ENCODE measurements at places on chromosomes 4 and X. TPM values are rescaled to one million over a fixed set of nuclear protein-coding genes. Genes with fewer than 3 reads are reported as not detected.

The CXorf58 gene
- total RNA-seq = 0.22 TPM

The FGF5 gene
- 0.64 TPM for total RNA-seq

The HSFX3 gene
- total RNA-seq = not detected

The DNAAF6 gene
- total RNA-seq = not detected

The NOA1 gene
- 17.4 TPM for total RNA-seq

GRCh38 chr4:140626661-140627376 is 58.1 kb upstream of the UCP1 start:
- no peak for DNase-seq

DNA sequence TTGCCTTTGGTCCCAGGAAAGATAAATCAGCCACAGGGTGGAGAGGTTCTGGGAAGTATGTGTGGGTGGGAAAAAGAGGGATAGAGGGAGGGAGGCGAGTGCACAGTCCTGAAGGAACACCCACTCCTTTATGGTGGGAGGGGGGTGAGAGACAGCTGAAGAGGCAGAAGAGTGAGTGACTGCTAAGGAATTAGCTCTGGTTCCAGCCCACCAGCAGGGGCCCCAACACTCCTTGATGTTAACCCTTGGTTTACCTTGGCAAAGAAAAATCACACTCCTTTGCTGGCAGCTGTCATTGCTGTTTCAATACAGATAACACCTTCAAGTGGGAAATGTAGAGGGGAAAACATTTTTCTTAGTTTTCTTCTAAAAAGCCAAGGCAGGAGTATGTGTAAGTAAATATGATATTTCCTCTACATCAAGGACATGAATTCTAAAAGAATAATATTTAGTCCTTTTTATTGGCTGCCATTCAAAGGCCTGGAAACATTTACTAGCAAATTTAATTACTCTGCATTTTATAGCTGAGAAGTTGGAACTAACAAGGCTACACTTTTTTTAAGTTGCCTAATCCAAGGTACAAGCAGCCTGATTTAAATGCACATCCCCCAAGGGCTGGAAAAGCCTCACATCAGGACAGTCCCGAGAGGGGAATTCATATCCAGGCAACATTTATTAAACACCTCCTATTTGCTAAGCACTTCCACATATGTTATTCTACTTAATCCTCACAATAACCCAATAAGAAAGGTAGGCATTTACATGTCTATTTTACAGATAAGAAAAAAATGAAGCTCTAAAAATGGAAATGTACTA is 81.7 kb downstream of the HS6ST2 start:
- DNase-seq = no peak

- DNase-seq = no peak
Observed at GRCh38 chrX:21638311-21638710, 19.8 kb downstream of the KLHL34 start.

DNA sequence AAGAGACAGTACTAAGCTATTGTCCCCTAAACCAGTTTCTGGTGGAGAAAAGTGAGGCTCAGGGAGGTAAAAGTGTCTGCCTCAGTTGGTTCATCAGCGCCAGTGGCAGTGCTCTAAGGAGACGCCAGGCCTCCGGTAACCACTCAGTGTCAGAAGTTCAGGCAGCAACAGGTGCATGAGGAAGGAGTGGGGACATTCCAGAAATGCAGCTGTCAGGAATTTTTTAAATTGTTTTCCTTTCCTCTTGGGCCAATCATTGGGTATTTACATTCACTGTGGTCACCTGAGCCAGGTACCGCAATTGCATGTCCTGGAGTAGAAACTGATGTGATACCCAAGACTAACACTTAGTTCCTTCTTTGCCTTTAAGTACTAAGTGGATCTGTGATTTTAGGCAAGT is 40.2 kb upstream of the HS3ST1 start:
- DNase-seq = no peak

DNA sequence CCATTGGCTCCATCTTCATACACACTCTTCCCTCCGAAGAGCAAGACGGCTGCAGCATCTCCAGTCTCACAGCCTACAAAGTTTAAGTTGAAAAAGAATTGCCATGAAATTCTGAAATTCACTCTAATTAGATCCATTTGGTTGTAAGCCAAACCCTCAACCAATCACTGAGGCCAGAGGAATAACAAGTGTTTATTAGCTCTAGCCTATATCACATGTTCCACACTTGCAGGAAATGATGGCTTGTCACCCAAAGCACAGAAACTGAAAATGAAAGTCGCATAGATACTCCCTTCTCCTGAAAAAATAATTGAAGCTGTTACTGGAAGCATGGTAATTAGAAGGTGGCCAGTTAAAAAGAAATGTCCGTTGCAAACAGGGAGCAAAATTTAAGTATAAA is 1071.8 kb downstream of the CCSER1 start:
- no peak for DNase-seq

DNA sequence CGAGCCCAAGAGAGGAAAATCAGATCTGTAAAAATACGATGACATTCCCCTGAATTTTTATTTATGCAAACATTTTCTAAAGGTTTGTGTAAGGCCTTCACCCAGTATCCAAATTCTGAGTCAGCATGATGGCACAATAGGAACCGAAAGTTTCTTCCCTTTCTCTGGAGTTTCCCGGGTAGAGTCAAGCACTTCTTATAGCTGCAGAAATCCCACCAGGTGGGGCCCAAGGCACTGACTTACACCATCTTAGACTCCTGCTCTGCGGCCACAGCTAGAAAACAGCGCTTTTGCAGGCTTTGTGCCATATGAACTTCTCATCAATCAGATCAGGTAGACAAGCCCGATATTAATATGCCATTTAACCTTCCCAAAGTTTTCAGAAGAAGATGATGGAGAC is 13.4 kb downstream of the LEF1 start:
- DNase-seq = no peak

GRCh38 chr4:141255016-141255415 is 34.3 kb downstream of the ZNF330 start:
- DNase-seq = no peak
